ENCODE measurements at places on chromosomes 7 and 10.

DNA sequence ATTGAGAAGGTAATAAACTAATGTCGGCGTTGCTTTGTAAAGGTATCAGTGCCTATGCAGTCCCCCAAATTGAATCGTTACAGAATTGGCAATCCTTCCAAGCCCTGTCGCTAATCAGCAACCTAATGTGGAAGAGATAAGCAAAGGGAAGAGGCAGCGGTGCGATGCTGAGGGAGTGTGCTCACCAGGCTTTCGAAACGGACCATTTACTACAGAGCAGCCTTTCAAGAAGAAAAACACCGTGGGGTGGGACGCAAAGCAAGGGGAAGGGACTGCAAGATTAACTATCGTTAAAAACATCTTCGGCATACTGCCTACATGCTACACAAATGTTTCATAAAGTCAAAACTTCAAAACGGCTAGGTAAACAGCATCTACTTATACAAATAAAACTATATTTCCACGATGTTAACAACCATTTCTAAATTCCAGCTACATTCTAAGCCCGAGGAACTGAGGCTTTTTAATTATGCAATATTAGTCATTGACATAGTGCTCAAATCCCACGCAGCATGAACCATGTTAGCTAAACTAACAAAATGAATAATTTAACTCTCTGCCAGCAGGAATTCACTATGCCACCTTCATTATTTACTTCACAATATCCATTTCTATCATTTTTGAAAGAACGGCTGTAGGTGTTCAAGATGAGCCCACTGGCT is 85.2 kb downstream of the CHCHD3 start:
- no peak for DNase-seq

- DNase-seq: no peak
Measured at GRCh38 chr10:94757916-94758315, 4.6 kb upstream of the CYP2C19 start.

- DNase-seq: no peak
Measured at GRCh38 chr10:119233821-119234220, 26.4 kb downstream of the GRK5 start.

GRCh38 chr10:12196531-12197211 is 683 bp downstream of the CDC123 start:
- no peak for DNase-seq

GRCh38 chr7:51620706-51621105 is 304.1 kb upstream of the COBL start:
- DNase-seq: no peak

DNA sequence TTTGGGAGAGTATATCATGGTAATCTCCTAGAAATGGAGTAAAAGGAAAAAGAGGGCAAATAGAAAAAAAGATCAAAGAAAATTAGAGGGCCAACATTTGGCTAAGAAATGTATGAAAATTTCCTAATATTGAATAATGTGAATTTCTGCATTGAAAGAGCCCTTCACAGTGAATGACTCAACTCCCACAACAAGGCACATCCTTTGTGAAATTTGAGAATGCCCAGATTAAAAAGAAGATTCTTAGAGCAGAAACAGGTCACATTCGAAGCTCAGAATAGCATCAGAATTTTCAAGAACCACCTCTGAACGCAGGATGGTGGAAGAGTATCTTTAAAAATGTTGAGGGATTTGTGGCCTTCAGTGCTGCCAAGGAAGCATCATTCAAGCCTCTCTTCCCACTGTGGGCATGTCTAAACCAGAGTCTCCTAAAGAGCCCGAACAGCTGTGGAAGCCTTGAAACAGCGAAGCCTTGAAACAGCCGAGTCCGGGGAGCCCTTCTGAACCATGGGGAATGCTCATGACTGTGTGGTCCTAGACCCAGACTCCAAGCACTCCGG is 43.6 kb downstream of the GUSB start:
- no peak for DNase-seq

DNA sequence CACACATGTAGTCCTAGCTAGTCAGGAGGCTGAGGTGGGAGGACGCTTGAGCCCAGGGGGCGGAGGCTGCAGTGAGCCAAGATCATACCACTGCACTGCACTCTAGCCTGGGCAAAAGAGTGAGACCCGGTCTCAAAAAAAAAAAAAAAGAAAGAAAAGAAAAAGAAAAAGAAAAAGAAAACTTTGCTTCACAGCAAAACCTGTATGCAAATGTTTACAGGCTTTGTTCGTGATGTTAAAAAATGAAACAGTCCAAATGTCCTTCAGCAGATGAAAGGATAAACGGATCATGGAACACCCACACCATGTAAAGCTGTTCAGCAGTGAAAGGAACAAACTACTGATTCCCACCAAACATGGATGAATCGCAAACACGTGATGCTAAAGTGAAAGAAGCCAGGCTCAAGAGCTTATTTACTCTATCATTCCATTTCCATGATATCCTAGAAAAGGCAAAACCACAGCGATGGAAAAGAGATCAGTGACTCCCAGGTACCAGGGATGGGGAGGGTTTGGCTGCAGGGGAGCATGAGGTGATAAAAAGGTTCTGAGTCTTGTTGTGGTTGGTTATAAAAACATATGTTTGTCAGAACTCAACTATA is 15.1 kb downstream of the LRRC20 start:
- no peak for DNase-seq

- no peak for DNase-seq
Measured at GRCh38 chr10:4013651-4014121, 228.7 kb upstream of the KLF6 start.

DNA sequence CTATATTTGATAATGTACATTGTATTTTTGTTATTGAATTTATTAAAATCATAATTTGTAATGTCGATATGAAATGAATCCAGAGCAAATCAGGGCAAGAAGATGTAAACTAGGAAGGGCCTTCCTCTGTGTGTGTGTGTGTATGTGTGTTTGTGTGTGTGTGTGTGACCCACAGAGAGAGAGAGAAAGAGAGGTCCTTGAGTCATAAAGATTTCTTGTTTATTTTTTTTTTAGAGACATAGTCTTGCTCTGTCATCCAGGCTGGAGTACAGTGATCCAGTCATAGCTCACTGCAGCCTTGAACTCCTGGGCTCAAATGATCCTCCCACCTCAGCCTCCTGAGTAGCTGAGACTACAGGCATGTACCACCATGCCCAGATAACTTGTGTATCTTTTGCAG is 50.7 kb downstream of the INPP5F start:
- no peak for DNase-seq

- DNase-seq: no peak
Measured at GRCh38 chr7:37915438-37915837, 1.2 kb downstream of the SFRP4 start.

DNA sequence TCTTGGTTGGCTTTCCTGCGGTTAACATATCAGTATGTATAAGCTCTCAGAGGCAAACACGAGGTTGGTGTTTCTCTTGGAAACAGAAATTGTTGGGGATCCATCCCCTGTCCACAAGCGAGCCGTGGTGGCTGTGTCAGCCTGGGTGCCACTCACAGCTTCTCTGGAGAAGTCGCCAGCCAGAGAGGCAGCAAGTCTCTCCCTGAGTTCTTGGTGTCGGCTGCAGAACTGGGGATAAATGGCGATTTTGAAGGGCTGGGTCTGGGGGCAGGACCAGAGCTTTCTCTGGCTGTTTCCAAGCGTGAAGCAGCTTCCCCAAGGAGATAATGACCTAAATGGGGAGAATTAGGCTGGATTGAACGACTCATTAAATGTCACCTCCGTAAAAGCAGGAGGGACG is 335.3 kb downstream of the GLRX3 start:
- no peak for DNase-seq

GRCh38 chr7:149027611-149028345 is 527 bp downstream of the PDIA4 start:
- no peak for DNase-seq

DNA sequence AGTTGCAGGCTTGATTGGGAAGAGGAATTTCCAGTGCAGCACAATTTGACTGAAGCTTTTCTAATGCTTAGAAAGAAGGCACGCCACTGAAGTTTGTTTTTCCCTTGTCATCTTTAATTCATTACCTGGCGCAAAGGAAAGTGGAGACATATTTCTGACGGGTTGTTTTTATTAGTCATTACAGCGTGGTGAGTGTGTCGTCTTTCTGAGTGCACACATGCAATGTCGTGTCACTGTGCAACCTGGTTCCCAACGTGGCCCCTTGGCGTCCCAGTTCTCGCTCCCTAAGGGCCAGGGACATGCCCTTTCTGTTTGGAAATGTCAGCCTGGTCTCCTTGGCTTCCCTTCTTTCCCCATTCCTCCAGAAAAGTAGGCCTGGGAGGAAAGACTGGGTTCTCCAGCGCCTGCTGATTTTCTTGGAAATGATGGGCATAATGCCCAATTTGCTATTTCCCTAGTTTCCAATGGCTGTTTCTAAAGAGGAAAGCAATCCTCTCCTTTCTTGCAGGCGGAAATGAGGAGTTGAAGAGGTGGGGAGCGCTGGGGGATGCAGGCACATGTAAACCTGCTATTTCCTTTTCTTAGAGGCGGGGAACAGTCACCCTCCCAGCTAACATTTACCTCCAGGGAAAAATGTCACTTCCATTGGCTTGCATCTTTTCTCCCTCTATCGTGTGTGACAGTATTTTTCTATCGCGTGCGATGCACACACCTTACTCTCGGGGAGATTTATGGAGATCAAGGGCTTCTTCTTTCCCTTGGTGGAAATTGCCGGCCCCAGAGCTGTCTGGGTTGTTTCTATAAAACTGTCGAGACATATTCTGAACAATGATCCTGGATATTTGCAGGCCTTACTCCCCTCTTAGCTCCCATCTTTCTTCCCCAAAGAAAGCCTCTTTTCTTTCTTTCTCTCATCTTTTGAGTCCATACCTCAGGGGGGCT is 249.8 kb downstream of the ARHGAP12 start:
- no peak for DNase-seq

DNA sequence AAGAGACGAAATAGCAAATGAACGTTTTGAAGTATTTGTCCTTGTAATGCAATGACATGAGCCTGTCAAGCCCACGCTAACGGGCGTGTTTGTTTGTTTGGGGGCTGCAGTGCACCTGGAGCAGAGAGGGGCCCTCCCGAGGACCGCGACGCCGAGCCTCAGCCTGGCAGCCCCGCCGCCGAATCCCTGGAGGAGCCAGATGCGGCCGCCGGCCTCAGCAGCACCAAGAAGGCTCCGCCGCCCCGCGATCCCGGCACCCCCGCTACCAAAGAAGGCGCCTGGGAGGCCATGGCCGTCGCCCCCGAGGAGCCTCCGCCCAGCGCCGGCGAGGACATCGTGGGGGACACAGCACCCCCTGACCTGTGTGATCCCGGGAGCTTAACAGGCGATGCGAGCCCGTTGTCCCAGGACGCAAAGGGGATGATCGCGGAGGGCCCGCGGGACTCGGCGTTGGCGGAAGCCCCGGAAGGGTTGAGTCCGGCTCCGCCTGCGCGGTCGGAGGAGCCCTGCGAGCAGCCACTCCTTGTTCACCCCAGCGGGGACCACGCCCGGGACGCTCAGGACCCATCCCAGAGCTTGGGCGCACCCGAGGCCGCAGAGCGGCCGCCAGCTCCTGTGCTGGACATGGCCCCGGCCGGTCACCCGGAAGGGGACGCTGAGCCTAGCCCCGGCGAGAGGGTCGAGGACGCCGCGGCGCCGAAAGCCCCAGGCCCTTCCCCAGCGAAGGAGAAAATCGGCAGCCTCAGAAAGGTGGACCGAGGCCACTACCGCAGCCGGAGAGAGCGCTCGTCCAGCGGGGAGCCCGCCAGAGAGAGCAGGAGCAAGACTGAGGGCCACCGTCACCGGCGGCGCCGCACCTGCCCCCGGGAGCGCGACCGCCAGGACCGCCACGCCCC is 118.5 kb downstream of the CYTH3 start:
- no peak for DNase-seq

- no peak for DNase-seq
Measured at GRCh38 chr10:113168584-113168983, 218.5 kb downstream of the TCF7L2 start.

DNA sequence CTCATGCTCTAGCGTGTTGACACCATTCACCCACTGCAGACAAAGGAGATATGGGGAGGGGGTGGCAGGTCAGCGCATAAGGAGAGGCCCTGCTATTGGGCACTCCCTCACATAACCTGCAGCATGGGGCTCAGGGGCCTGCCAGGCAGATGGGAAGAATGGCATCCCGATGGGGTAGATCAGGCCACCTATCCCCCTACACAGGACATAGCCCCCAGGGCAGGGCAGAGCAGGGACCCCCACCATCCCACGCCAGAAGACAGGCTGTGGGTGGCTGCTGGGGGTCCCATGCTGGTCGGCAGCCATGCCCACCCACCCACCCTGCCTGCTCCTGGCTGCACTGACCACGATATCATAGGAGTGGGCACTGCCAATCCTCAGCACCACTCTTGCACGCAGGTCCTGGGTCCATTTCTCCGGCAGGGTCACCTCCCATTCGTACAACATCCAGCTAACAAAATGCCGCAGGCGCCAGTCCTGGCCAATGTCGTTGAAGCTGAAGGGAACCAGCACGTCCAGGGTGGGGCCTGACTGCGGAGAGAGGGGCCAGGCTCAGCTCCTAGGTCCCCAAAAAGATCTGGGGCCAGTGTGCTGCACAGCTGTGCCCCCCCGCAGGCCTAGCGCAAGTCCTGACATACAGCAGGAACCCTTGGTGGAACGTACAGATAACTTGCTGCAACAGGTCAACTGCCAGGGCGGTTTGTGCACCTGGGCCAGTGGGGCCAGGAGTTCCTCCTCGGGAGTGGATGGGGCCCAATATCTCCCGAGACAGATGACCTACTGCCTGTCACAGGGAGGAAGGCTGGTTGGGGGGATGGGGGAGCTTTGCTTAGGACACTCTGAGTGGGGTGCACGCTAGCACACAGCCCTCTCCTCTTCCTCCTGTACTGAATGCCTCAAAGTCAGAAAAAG is 45.9 kb upstream of the ZNF479 start:
- no peak for DNase-seq

DNA sequence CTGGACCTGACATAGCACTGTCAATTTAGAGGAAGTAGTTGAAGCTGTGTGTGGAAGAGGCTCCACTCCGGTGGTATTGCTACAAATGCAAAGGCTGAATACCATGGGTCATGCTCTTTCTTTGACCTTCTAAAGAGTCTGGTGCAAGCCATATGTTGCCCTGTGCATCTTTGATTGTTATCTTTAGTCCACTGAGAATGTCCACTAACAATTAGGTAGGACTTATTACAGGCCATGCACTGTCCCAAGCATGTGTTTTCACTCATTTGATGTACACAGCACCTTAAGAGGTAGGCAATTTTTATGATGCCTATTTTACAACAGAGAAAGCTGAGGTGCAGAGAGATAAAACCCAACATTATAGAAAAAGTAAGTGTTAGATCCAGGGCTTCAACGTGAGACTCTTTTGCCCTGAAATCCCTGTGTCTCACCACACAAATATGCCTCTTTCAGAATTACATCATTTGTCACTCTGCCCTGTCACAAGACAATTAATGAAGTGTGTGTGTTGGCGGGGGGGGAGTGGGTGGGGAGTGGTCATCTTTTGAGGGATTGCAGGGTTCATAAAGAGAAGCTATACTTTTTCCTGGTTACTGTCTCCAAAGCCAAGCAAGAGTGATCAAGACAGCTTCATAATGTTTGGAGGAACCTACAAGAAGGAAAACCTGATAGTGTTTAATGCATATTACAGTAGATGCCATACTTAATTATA is 637.6 kb upstream of the IGFBP3 start:
- DNase-seq: no peak

GRCh38 chr7:6475433-6476186 is 27.9 kb upstream of the DAGLB start:
- no peak for DNase-seq

Measured in activated T-helper 1 cell treated with anti-CD3 and anti-CD28 coated beads, Interleukin-2, amount 50 U/mL, for 16 hours (primary cell).